ENCODE measurements at places on chromosomes 2 and 18.

DNA sequence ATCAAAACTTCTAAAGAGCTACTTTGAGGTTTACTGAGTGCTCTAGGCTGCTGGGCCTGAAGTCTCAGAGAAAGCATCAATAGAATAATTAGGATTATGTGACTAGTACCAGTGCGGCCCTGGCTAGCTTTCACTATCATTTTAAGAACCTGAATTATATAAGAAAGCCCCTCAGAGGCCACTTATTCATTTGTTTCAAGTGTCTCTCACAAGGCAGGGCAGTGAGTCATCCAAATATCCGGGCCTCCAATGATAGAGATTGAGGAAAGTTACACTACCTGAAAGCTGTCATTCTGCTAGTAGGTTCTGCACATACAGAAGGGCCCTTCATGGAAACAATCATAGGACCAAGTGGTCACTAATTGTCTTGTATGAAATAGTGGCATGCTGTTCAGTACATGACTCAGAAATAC, 193.1 kb downstream of the L3MBTL4 start:
- no peak for DNase-seq

DNA sequence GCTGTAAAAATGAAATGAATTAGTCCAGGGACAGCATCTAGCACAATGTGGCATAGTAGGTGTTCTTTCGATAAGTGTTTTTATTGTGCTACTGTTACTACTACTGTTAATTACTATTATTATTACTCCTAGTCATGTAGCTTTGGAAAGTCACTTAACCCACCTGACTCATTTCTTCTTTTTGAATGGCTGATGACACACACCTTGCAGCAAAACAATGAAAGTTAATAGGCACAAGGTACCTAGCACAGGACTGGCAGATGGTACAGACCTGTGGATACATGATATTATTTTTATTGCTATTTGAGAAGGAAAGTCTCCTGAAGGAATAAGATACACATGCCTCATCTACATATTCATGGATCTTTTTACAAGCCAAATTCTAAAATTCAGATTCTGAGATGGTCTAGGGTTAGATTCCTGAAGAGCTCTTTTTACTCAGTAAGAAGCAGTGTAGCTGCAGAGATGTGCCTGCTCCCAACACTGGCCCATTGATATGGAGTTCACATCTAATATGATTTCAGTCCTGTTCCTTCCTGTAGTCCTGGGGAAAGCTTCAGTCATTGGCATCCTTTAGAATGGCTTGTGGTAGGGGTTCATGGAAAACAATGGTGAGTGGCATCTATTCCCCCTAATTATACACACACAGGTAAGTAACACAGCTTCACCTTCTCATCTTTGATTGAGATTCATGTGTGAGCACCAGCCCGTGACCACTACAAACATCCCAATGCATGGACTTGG, 7.9 kb upstream of the ERMN start:
- no peak for DNase-seq

DNA sequence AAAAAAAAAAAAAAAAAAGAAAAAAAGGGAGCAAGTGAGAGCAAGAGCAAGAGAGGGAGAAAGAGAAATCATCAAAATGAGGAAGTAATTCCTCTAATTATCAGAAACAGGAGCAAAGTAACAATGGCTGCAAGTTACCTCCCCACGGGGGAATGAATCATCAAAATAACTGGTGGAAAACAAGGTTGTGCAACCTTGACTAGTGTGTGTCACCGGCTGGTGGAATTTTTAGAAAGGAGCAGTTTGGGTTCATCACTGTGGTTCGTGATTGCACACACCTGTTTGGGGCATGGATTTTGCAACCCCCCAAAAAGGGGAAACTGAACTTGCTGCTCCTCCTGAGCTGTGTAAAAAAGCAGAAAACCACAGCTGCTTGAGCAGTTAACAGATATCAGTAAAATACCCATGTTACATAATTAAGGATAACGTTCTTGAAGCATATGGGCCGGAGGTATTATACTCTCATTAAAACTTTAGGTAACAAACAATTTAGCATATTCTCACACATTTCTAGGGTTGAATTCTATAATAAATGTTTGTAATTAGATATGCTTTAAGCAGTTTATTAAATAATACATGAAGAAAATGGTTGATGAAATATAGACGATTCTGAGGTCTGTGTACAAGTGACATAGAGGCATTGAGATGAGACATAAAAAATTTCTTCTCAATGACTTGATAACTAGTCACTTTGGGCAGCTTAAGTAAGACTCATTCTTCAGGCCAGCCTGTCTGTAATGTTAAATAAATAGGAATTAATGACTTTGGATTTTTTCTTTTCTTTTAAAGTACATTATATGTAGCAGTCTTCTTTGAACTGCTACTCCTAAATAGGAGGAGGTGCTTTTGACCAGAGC, 184.2 kb upstream of the ZEB2 start:
- no peak for DNase-seq

DNA sequence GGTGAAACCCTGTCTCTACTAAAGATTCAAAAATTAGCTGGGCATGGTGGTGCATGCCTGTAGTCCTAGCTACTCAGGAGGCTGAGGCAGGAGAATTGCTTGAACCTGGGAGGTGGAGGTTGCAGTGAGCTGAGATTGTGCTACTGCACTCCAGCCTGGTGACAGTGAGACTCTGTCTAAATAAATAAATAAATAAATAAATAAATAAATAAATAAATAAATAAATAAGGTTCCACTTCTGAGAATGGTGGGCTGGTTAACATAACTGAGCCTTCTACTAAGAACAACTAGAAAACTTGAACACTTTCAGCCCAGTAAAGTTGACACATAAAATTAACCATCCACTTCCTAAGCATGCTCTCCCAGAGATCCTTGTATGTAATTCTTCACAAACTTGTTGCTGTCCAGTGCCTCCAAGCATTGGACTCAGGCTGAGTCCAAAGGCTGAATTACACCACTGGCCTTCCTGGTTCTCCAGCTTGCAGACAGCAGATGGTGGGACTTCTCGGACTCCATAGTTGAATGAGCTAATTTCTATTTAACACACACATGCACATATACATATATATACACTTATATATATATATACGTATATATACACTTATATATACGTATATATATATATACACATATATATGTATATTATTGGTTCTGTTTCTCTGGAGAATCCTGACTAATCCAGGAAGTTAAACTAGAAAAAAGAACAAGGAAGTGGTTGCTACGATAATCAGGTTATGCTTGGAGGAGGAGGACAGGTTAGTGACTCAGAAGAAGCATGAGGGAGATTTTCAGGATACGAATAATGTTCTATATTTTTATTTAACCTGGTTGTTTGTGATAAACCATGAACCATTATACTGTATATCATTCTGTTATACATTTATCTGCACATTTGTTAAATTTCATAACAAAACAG, 348.8 kb downstream of the METTL4 start:
- no peak for DNase-seq

DNA sequence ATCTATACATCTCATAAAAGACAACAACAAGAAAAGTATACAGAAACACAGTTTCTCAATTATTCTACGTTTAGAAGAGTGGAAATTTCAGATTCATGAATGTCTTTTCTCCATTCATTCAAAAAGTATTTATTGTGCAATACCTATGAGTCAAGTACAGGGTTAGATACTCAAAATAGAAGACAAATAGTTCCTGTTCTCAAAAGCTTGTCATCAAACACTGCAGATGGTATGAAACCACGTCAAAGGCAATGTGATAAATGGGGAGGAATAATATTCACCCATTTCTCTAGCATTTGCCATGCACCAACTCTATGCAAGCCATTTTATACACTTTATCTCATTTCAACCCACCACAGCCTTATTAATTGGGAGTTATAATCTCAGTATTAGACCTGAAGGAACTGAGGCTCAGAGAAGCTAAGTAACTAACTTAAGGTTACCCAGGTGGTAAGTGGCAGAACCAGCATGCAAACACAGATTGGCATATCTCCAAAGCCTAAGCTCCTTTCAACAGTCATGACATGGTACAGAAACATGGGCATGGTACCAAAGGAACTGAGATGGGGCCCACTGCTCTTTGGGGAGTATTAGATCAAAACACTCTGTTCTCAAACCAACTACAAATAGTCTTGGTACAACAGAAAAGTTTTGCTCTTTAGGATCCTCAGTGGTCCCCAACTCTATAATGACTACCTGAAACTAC, 67.2 kb upstream of the NPAS2 start:
- no peak for DNase-seq

GRCh38 chr2:73034661-73035375, 36.7 kb downstream of the SFXN5 start:
- no peak for DNase-seq

GRCh38 chr18:24500766-24501165, 40.3 kb downstream of the HRH4 start:
- no peak for DNase-seq

- DNase-seq: no peak
These were observed 91.5 kb downstream of the TEX51 start for GRCh38 chr2:126990200-126990599.

- no peak for DNase-seq
These were observed 388.8 kb upstream of the CHAC2 start for GRCh38 chr2:53378791-53379190.

Measured in T-helper 9 cell (primary cell).